ENCODE measurements at places on chromosomes 2 and 18.

GRCh38 chr2:213285404-213285803 lies 1.1 kb downstream of the SPAG16 start:
- no peak overlapping the region for H3K27ac ChIP-seq
- no peaks in the 10 kb centered on the region for H3K36me3 ChIP-seq

DNA sequence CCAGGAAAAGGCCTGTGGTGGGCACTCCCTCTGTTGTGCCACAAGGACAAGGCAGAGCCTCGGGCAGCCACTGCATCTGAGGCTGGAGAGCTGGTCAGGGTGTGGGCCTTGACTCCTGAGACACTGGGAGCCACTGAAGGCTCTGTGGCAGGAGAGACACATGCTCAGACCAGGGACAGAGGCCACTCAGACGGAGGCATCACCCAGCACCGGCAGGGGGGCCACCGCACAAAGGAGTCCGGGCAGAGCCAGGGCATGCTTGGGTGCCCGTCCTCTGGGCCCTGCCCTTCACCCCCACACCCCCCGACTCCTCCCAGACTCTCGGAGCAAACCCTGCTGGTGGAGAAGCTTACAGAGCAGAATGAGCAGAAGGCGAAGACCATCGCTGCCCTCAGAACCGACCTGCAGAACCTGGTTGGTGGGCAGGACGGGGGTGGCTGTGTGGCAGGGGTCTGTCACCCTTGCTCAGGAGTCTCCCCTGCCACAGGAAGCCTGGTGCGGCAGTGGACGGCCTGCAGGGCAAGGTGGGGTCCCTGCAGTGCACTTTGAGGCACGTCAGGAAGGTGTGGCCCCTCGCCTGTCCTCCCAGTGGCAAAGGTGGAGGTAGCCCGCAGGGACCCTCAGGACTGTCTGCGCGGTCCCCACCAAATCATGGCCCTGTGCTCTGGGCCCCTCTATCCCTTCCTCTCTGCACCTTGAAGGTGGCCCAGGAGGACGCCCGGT lies 26.0 kb downstream of the CROCC2 start:
- no peak for DNase-seq
- no peak overlapping the region for H3K27ac ChIP-seq
- no peaks in the 10 kb centered on the region for H3K4me1 ChIP-seq
- H3K4me3 ChIP-seq: no peak overlapping the region
- H3K36me3 ChIP-seq: no peaks in the 10 kb centered on the region
- peaks cover 5% of the 10 kb centered on the region for H3K27me3 ChIP-seq

DNA sequence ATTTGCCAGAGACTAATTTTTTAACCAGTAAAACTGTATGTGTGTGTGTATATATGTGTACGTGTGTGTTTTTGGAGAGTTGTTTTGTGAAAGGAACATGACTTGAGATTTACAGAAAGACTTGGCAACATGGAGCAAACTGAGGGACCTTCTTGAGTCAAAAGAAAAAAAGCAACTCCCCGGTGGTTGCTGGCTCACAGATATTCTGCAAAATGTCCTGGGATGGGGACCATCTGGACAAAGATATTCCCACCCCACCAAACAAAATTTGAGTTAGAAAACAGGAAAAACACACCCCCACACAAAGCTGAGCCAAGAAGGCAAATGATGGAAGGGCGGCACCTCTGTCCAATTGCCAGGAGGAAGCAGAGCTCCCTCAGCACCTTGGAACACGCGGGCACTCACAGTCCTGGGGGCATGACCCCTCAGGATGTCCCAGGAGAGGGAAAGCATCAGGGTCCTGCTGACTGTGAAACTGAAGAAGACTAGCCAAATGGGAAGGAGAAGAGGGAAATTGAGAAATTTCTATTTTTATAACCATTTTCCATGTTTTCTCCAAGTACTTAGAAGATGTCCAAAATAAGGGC lies 290.2 kb upstream of the ACVR2A start:
- no peaks in the 10 kb centered on the region for H3K4me1 ChIP-seq
- no peaks in the 10 kb centered on the region for H3K27me3 ChIP-seq
- no peak overlapping the region for H3K4me3 ChIP-seq
- no peak for DNase-seq

DNA sequence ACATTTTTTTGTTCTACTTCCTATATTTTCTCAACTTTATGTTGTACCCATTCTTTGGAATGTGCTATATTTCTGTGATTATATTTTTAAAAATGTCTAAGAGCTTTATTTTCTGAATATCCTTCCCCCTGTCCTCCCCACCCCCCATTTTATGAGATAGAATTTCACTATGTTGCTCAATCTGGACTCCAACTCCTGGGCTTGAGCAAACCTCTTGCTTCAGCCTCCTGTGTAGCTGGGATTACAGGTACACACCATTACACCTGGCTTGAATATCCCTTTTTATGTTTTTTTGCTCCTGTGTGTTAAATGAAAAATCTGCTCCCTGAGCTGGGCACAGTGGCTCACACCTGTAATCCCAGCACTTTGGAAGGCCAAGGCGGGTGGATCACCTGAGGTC lies 9.2 kb upstream of the ZFAND2B start:
- no peaks in the 10 kb centered on the region for H3K36me3 ChIP-seq
- peaks cover 7% of the 10 kb centered on the region for H3K27me3 ChIP-seq
- no peaks in the 10 kb centered on the region for H3K4me1 ChIP-seq

DNA sequence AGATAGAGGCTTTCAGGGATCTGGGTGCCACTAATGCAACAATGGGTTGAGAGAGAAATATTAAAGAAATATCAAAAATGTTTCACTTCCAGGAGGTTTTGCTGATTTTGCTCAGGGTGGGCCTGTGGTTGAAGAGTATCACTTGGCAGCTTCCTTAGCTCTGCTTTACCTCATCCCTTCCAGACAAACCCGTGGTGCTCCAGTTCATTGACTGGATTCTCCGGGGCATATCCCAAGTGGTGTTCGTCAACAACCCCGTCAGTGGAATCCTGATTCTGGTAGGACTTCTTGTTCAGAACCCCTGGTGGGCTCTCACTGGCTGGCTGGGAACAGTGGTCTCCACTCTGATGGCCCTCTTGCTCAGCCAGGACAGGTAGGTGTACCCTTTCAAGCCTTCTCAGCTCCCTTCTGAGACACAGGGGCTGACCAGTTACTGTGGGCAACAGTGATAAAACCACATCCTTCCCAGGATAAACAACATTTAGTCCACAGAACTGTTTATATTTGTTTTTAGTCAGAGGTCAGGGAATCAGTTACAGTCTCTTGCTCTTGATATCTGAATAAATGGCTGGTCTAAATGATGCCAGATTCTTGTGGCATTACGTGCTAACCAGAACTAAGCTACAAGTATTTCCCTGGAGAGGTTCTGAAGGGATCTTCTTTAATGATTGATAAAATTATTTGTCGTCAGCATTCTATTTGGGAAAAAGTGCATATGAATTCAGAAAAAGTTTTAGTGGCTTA lies 7.0 kb downstream of the SLC14A1 start:
- H3K27me3 ChIP-seq: no peaks in the 10 kb centered on the region
- H3K4me1 ChIP-seq: peaks cover 8% of the 10 kb centered on the region
- no peak overlapping the region for H3K27ac ChIP-seq
- no peak overlapping the region for H3K4me3 ChIP-seq
